ENCODE measurements at places on chromosomes 2 and 18.

- DNase-seq: no peak
Observed at GRCh38 chr2:177765698-177766097, 306.9 kb downstream of the PDE11A start.

- no peak for DNase-seq
Observed at GRCh38 chr18:67600181-67601180, 84.0 kb upstream of the DSEL start.

DNA sequence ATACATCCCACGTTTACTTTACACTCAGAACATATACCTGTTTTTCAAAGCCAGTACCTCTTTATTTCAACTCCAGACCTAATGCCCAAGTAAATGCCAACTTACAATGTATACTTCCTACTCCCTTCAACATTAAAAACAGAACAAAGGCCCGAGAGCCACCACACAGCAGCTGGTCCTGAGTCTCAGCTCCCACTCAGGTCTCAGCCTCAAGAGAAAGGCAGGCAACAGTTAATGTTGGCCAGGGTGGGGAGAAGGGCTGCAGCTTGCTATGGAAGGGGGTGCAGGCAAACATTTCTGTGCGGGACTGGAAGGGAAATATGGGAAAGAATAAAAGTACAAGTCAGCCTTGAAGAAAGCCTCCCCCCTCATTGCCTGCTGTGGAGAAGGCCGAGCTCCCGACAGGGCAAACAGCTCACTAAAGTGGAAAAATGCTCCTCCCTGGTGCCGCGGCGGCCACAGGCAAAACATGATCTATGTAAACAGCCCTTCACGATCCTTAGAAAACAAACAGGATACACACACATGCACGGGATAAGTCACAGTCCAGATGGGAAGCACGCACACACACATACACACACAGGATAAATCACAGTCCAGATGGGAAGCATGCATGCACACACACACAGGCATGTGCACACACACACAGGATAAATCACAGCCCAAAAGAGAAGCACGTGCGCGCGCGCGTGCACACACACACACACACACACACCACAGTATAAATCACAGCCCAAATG lies 67.4 kb downstream of the ADNP2 start:
- DNase-seq: no peak

DNA sequence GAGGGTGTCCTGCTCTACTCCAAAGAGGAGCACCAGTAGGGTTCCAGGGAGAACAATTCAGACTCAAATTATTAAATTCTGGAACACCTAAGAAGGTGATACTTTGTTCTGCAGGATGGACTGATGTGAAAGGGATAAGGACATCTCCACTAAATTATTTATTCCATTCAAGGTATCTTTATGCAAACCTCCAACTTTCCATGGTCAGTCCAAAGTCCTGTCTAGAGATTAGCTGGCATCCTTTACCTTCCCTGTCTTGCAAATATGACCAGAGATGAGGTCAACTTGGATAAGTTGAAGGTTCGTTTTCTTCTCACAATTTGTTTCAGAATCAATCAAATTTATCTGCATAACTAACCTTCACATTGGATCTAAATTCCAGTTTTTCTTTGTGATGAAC lies 8.7 kb upstream of the ZBTB14 start:
- no peak for DNase-seq

DNA sequence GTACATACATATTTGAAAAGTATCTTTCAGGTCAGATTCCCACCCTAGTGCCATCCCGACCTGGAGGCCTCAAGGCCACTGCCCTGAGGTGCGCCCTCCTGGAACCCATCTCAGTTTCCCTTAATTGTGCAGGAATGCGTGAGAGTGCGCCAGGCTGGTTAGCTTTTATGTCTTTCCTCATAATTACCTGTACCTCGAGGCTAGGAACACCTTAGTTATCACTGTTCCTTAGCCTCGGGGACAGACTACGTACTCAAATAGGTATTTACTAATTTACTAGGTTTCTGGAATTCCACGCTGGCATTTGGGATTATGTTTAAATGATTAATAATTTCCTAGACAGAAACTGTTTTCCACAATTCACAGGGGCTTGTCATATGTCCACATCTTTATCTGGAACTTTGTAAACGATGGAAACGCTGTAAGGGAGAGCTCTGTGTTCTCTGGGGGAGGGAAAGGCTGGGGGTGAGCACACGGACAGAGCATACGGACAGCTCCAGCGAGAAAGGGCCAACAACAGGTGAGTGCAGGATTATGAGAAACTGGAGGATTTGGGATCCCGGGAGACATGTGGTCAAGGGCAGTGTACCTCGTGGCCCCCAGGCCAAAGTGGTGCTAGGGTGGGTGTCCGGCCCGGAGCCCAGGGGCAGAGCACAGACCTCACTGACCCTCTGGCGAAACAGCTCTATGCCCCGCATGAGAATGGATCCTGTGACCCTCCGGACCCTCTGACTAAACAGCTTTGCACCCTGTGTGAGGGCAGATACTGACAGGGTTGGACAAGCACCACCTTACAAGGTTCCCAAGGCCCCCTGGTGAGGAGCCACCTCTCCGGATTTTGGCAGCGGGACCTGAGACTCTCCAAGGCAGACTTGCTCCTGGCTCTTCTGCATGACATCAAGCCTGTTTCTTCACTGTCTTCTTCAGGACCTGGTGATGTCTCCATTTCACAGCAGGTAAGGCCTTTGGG lies 102.0 kb upstream of the PXDN start:
- DNase-seq: no peak

DNA sequence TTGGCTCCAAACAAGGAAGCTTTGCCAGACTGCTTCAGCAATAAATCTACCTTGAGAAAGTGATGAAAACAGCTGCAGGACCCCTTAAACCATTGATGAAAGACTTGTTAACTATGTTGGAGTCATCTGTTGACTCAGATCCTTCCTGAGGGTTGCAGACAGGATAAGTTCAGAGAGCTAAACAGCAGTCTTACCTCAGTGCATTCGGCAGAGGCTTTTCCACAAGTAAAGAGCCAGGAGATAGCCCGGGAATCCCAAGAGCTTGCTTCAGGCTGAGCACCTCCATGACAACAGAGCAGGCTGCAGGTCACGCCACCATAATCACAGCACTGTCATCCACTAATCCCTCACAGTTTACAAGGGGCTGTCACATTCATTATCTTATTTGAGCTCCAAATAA lies 23.7 kb downstream of the KIAA2012 start:
- DNase-seq: no peak

DNA sequence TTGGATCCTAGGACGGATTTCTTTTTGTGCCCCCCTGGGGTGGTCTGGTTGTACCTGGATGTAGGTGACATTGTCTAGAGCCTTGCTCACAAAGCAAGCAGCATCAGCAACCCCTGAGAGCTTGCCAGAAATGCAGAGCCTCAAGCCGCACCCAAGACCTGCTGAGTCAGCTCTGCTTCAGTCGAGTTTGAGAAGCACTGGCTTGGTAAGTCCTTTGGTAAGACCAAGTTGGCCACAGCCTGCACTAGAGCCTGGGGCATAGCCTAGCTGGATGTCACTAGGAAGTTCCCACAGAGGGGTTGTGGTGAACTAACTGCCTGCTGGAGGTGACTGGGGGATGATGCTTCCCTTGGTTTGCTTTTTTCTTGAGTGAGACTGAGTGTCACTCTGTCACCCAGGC lies 6.2 kb downstream of the ABCG5 start:
- no peak for DNase-seq

GRCh38 chr18:48200631-48201336 lies 208.4 kb downstream of the ZBTB7C start:
- DNase-seq: no peak

- no peak for DNase-seq
Observed at GRCh38 chr2:28941008-28941407, 40.1 kb upstream of the TOGARAM2 start.

DNA sequence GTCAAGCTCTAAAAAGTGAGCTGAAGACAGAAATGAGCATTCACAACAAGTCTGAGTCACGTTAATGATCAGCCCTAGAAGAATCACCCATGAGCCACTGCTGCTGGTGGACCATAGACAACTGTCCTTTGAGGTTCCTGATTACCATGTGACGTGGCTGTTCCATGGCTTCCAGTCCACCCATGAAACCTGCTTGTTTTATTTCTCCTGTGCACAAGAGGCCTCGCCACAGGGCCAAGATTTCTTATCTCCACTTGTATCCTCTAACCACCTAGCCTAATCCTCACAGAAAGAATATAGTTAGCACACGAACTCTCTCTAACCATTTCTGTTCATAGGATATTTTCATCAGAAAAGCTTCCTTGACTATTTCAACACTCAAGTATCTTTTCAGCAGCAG lies 242.7 kb downstream of the MREG start:
- DNase-seq: no peak
